GM12878 (cell line): ENCODE measurements at places on chromosomes 1 and 21. TPM values are rescaled to one million over a fixed set of nuclear protein-coding genes. Genes with fewer than 3 reads are reported as not detected.

FABP3 gene
- 0.52 and 1.1 TPM in 2 replicates for polyA plus RNA-seq

PTPRC gene
- polyA plus RNA-seq, result 117 TPM in 2 replicates

GORAB gene
- polyA plus RNA-seq, result 9.7 and 12.6 TPM in 2 replicates

SLC45A1 gene
- 0.09 TPM in 1 of 2 replicates, not detected in the other for polyA plus RNA-seq

RGS18 gene
- not detected in 2 replicates for polyA plus RNA-seq

GSTM5 gene
- polyA plus RNA-seq, result 0.20 TPM in 1 of 2 replicates, not detected in the other

E2F2 gene
- 13.8 and 17.5 TPM in 2 replicates for polyA plus RNA-seq

DNA sequence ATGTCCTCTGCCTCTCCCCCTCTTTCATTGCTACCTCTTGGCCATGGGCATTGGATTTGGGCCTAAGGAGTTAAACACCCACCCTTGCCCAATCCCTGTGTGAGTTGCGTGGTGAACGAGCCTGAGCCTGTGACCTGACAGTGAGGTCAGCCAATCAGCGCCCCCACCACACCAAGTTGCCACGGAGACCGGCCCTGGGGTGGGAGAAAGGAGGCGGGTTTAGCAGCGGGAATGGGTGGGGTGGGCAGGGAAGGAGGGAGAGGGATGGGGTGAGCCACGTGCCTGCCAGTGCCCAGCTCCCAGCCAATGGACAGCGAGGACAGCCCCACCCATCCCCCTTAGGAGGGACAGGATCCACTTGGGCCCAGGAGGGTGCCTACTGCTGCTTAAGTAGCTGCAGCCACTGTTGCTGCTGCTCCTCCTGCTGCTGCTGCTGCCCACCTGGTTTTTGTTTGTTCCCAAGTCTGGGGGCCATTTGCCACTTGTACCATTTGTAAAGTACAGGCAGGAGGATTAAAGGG is 9.5 kb downstream of the ZBTB7B start:
- no peak for DNase-seq

DNA sequence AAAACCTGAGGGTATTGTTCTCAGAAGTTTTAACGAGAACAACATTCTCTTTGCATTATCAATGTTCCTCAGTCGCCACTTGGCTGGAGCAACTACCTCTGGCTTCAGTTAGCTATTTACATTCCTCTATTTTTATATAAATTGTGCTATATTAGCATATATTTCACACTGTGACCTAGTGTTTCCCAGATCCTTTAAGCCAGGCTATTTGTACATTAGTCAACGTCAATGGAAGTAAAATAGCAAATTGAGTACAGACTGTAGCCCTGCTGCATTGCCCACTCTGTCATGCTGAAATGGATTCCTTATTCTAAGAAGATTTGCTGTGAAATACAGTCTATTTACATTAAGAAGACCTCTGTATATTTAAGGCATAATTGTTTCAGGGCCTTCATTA is 213.8 kb downstream of the ROR1 start:
- no peak for DNase-seq

- no peak for DNase-seq
These were observed 93.9 kb upstream of the CD34 start for GRCh38 chr1:208004851-208005250.

DNA sequence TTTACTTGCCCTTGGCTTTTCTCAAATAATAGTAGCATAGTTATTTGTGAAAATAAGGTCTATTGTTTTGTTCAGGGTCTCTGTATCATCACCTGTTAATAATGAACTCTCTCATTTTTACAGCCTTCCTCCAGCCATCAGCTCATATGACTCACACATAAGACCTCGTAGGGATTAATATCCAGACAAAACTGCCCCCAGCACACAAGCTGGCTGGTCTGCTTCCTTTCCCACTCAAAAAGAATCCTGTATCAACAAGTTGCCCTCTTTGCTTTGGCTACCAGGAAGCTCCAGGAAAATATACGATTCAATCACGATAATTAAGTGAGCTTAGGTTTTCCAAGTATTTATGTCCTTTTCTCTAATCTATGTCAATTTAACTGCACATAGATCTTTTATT is 119.2 kb downstream of the DMRTB1 start:
- no peak for DNase-seq

DNA sequence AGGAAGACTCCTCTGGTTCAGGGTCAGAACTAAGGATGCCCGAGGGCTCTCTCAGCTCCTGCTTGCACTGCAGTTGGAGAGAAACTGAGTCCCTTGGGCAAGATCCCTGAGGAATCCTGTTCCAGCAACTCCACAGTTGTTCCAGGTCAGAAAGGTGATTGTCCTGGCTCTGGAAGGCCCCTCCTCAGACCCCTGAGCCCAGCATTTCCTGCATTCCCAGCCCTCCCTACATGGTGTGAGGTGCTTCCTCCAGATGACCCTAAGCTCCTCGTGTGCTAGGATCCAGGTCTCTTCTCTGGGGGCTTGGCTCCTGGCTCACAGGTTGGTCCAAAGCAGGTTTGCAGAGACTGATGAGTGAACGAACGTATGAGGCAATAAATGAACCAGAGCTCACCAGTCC is 11.5 kb downstream of the LDLRAD1 start:
- DNase-seq, result no peak

GRCh38 chr1:236907205-236907604 is 97.0 kb downstream of the MT1HL1 start:
- DNase-seq, result no peak

DNA sequence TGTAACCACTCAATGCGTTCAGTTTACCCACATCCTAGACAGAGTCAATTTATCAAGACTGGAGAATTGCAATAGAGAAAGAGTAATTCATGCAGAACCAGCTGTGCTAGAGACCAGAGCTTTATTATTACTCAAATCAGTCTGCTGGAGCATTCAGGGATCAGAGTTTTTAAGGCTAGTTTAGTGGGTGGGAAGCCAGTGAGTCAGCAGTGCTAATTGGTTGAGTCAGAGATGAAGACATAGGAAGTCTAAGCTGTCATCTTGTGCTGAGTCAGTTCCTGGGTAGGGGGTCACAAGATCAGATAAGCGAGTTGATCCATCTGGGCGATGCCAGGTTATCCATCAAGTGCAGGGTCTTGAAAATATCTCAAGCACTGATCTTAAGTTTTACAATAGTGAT is 499.6 kb downstream of the MRPL39 start:
- DNase-seq, result no peak

- no peak for DNase-seq
These were observed at the start of gene KCNK1 for GRCh38 chr1:233613252-233614172. KCNK1 (plus strand) TSS chr1:233614106; CDS start chr1:233614172, 66 bp downstream.

GRCh38 chr21:42479582-42479981 is 16.4 kb downstream of the RSPH1 start:
- DNase-seq, result no peak

GRCh38 chr1:56816264-56816663 is 2.9 kb downstream of the FYB2 start:
- DNase-seq, result no peak

GRCh38 chr1:150955280-150955679 is 19.4 kb downstream of the CERS2 start:
- no peak for DNase-seq

- DNase-seq, result no peak
These were observed 126.9 kb downstream of the LRIG2 start for GRCh38 chr1:113199760-113200455.

DNA sequence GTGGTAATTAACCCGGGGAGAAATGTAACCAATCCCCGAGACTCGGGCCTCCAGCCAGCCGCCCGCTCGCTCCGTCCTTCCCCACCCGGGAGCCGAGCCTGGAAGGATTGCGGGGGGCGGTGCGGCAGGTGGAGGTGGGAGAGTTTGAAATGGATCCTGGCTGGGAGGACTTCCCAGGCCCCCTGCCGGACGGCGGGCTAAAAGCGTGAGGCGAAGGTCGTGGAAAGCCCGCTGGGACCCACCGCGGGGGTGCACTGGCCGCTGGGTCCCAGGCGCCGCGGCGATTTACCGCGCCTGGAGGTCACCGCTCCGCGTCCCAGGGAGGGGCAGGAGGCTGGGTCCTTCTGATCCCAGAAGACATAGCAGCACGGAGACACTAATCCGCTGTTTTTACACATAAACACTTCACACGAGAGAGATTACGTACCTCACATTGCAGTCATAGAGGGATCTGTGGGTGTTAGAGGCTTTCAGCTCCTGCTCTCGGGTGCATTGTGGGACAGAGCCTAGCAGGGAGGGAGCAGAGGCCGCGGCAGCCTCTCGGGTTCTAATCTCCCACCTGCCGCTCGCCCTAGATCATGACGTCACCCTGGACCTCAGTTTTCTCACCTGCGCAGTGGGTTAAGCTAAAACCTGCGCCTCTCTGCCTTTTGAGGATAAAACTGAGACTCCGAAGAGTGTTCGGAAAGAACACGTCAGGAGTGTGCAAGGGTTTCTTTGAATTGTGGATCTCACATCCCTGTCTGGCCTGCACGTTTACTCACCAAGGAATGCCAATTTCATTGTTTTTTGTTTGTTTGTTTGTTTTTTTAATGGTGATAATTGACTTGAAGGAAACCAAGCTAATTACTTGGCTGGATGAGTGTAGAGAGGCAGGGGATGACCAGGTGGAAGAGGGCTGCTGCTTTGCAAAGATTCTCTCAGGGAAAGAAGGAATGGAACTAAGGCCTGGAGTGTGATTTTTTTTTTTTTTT is 17.1 kb upstream of the TMEM9 start:
- DNase-seq, result no peak

- DNase-seq, result no peak
These were observed 29.5 kb downstream of the WDR4 start for GRCh38 chr21:42849759-42850412.

- DNase-seq, result no peak
These were observed 45.9 kb upstream of the COL6A1 start for GRCh38 chr21:45935628-45936027.

GRCh38 chr1:66438501-66438900 is 95.5 kb upstream of the SGIP1 start:
- DNase-seq, result no peak

DNA sequence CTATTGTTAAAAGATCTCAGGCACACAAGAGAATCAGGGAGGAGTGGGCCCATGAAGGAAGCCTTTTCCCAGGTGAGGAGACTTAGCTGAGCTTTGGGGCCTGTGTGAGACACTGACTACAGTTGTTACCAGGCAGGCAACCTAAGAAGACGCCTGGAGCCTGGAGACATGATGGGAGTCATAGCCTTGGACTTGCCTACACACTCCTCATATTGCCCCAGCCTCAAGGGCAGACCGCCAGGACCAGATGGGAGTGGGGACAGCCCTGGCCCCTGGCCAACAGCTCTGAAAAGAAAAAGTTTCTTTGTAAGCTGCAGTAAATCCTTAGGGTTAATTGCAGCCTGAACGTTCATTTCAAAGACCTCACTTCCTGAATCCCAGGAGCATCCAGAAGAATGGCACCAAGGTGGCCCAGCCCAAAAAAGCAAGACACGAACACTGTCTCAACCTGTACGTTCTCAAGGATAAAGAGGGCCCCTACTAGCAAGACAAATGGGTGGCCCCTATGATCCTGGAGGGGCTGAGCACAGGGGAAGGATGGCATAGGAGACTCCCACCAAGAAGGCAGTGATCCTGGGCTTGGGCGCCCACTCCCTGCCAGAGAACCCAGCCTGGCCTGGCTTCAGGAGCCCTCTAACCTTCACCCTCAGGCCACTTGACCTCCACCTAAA is 33.2 kb upstream of the BTG2 start:
- no peak for DNase-seq

GRCh38 chr1:49197081-49197480 is 420.4 kb upstream of the BEND5 start:
- no peak for DNase-seq

DNA sequence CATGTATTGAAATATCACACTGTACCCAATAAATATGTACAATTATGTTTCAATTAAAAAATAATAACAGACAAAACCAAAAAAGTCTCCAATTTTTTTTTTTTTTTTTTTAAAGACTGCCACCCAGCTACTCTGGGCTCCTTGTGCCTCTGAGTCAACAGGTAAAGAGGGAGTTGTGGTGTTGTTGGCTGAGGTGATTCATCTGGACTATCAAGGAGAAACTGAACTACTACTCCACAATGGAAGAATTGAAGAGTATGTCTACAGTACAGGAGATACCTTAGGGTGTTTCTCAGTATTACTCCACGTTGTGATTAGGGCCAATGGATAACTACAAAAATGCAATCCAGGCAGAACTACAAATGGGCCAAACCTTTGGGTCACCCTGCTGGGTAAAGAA is 67.9 kb downstream of the SCMH1 start:
- DNase-seq, result no peak

DNA sequence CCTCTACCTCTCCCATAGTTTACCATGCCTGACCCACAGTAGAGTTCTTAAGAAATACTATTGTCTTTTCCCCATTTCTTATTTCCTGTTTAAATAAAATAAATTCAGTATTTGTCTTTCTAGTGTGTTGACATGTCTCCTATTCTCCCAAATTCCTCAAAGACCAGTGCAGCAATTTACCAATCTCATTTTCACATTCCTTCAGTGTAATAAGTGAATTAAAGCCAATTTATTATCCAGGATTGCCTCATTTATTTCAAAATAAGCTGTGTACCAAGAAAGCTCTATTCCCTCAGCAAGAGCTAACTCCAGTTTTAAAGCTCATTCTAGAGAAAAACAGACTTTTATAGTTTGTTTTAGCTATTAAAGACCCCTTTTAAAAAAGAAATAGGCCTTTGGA is 49.9 kb downstream of the DISC1 start:
- no peak for DNase-seq

DNA sequence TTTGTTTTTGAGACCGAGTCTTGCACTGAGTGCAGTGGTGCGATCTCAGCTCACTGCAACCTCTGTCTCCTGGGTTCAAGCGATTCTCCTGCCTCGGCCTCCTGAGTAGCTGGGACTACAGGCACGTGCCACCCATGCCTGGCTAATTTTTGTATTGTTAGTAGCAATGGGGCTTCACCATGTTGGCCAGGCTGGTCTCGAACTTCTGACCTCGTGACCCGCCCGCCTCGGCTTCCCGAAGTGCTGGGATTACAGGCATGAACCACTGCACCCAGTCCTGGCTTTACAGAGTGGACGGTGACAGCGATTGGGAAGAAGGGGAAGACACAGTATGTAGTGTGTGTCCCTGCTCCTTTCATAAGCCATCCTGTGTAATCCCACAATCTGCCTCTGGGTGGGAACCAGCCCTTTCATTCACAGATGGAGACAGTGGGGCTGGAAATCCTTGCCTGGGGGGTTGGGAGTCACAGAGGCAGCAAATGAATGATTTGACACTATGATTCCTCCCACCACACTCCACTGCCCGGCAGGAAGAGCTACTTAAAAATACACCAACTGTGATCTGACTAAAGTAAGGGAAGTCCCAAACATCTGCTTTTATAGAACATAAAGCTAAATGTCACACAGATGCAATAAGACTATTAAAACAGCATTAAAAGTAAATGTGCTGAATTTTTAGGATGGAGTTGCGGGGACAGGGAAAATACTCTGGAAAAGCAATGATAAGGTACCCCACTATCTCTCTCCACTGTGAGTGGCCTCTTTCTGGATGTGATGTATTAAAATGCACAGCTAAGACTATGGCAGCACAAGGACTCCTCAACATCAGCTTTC is 4.5 kb downstream of the PARP1 start:
- DNase-seq, result no peak

- no peak for DNase-seq
These were observed 31.1 kb downstream of the EEIG2 start for GRCh38 chr1:108590957-108591356.

DNA sequence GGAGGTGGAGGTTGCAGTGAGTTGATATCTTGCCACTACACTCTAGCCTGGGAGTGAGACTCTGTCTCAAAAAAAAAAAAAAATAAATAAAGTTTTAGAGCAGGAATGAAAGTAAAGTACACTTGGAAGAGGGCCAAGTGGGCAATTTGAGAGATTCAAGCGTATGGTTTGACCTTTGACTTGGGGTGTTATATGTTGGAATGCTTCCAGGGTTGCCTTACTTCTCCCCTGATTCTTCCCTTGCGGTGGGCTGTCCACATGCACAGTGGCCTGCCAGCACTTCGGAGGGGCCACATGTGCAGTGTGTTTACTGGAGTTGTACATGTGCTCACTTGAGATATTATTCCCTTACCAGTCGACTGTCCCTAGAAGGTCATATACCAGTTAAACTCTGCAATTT is 295.5 kb upstream of the PROX1 start:
- no peak for DNase-seq
